ENCODE measurements at places on chromosomes 7 and 10.

DNA sequence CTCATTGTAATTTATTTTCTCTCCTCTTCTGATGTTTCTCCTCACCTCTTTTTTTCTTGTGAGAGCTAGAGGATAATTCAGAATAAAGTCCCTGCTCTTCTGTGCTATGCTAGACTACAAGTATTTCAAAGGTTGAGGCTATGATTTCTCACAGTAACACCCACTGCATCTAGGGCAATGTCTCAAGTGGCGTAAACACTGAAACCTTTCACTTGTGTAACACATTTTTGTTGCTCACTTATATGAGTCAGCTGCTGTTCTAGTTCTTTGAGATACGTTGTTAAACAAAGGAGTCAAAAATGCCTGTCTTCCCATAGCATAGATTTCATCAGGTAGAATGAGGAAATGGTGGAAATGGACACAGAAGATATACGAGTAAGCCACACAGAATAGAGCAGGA is 305.1 kb upstream of the PITRM1 start:
- DNase-seq = no peak

DNA sequence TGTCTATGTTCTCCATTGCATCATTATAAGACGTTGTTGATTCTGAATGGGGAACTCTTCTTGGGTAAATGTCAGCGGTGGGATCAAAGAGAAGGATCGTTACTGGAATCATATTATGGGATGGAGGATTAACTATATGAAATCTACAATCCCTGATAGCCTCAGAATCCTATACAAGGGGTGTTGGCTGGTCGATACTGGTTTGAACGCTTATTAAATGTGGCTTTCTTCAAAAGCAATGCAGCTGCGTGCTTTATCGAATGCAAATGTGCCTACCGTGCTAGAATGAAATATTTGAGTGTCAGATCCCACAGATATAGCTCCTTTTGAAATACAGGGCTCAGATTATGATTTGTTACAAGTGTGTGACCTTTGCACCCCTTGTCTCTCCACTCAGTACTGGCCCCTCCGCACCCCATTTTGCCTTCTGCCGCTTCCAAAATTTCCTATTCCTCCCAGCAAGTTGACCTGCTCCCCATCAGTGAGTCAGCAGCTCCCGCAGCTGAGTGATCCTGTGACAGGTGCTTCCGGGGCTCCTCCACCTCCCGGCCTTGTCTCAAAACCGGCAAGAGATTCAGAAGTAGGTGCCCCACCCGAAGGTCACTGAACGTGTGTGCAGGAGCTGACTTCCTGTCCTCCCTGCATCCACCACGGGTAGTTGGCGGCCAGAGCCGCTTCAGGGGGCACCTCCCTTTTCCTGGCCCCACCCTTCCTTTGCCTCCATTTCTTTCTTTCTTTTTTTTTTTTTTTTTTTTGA is 76.6 kb downstream of the PTPRE start:
- no peak for DNase-seq

- no peak for DNase-seq
These were observed 15.3 kb upstream of the CFAP69 start for GRCh38 chr7:90229682-90230081.

DNA sequence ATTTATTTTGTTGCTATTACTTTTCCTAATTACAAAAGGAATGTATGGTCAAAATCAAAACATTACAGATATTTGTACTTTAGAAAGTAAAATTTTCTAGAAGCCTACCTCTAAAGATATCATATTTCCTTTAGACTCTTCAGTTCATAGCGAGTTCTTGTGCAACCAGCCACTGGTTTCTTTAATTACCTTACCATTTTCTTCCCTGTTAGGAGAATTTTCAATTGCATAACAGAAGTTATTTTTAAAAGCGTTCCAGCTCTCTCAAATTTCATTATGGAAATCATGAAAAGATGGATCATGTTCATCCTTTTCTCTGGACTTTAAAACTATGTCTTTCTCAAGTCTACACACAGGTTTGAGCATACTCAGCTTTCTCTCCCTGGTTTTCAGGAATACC is 5.0 kb upstream of the TRUB1 start:
- no peak for DNase-seq

- DNase-seq = no peak
These were observed 26.4 kb downstream of the PDLIM1 start for GRCh38 chr10:95264227-95265051.

DNA sequence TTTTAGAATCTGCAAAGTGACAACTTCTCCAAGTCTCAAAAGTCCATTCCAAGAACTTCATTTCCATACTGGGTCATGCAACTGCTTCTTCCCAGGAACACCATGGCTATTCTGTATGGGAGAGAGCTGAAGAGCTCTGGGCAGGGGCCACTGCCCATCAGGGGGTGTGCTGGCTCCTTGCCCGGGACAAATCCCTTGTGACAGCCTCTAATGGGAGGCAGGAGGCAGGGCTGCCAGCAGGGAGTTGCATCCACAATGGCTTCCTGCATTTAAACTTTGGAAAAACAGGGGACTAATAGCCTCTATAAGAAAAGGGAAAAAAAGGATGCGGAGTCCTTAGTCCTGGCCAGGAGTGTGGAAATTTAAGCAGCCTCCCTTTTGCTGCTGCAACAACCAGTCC is 18.4 kb upstream of the FRMD4A start:
- DNase-seq = no peak
